ENCODE measurements at places on chromosomes 5 and 9.

- no peak for ATAC-seq
Measured at GRCh38 chr5:68445257-68446069, 229.9 kb downstream of the PIK3R1 start.

DNA sequence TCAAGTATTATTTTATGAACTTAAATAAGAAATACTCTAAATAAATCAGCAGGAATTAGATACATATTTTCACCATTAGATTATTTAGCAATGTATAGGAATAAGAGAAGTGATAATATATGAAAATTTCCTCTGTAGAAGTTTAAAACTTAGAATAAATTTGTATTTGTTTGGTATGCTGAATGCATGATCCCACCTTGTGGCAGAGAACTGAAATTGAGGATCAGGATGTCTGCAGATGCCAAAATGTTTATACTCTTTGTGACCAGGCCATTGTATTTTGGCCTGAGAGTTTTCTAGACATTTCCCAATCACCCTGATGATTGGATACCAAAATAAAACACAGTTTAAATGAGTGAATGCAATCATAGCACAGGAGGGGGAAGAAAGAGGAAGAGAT, 6.3 kb downstream of the TYRP1 start:
- ATAC-seq = no peak

DNA sequence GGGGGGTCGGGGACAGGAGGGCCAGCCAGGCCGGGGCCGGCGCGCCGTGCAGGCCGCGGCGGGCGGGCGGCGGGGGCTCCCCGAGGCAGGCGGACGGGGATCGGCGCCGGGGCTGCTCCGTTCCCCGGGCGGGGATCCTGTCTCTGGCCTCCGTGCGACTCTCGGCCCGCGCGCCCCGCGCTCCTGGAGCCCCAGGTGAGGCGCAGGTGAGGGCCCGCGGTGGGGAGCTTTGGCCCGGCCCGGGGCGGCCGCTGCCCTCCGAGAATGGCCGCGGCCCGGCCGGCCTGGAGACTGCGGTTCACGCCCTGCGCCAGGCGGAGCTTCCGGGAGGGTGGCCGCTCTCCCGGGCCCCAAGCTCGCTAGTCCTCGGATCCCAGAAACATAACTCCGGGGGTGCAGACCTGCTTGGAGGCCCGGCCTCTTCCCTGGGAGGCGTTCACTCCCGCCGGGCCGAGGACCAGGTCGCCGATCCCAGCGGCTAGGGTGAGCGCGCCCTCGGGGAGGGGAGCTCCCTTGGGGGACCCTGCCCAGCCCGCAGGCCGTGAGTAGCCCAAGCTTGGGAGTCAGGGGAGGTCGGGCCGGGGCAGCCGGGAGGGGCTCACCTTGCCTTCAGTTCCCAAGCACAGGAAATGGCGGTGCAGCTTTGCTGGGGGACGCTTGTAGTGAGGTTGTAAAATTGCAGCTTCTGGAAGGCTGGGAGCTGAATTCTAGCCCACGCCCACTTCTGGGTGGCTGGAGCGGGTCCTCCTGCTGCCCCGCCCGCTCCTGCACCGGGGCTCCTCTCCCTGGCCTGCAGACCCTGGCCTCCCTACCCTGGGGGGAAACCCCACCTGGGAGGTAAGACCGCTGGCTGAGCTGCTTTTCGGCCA, 723 bp downstream of the PPP1R26 start:
- peak; percentile 23 for ATAC-seq

DNA sequence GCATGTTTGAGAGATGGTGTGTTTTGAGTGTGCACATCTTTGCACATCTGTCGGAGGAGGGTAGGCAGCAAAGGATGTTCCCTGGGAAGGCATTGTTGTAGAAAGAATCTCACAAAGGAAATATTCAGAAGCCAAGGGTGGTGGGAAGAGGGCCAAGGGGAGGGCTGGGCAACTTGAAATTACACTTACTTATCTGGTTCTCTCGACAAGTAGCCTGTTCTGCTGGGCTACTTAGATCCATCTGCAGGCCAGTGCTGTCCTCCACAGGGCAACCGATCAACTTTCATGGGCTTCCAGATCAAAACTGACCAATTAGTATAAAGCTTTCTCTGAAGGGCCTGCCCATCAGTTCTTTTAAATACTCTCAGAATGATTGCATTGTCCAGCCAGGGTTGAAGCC, 495.2 kb downstream of the GADD45G start:
- no peak for ATAC-seq

GRCh38 chr9:113326230-113326629, 13.8 kb downstream of the WDR31 start:
- no peak for ATAC-seq

- no peak for ATAC-seq
Measured at GRCh38 chr9:95584176-95584575, 67.4 kb upstream of the PTCH1 start.

- ATAC-seq = no peak
Measured at GRCh38 chr9:91902475-91903125, 47.4 kb downstream of the ROR2 start.

DNA sequence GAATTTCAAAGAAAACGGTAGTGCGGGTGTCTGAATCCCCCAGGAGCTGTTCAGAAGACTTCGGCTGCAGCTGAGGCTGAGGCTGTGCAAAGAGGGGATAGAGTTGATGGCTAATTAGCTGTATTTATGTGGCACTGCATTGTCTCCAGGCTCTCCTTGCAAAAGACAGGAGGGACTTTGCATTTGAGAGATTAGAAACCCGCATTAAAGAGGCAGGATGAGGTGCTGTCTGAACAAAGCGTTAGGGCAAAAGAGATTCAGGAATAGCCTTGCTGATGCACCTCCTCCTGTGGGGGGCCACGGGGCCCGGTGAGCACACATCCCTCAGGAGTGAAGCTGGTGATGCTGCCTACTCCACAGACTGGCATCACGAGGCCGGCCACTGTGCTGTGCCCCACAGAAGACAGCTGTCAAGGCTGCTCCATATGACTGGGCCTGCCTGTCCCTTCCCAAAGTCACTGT, 343.6 kb upstream of the DAP start:
- no peak for ATAC-seq

DNA sequence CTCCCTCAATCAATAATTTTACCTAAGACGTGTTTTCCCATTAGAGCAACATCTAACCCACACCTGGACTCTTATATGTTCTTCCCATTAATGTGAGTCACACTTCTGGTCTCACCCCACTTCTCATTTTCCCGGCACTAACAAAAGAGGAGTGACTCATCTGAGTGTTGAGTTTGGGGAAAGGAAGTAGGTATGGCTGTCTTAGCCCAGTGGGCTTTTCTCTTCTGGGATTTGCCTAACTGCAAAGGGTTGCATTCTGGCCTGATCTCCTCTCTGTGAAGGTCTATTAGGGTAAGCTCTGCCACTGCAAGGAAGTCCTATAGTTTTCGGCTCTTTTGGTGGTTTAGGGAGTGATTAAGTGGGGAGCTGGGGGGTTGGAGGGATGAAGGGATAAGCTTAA, 195.6 kb downstream of the KIAA0825 start:
- ATAC-seq = no peak

GRCh38 chr5:80125962-80126480, 90.9 kb downstream of the THBS4 start:
- peak; percentile 94 for ATAC-seq

GRCh38 chr9:102044133-102044532, 305.7 kb upstream of the GRIN3A start:
- ATAC-seq = no peak

DNA sequence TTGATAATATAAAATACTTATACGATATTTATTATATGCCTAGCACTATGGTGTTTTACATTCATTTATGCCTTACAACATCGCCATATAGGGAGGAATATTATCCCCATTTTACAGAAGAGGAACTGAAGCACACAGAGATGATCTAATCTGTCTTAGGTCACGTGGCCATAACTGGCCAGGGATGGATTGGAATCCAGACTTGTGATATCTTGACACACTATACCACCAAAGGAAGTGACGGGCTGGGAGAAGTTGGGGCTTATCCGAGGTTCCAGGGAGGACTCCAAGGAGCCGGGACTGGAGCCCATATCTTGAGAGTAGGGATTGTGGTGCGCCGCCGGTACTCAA, 129.8 kb downstream of the TMEM174 start:
- no peak for ATAC-seq

GRCh38 chr5:52607227-52607824, 180.4 kb upstream of the ITGA1 start:
- ATAC-seq = no peak

GRCh38 chr5:128750155-128750554, 212.1 kb upstream of the FBN2 start:
- ATAC-seq = no peak

DNA sequence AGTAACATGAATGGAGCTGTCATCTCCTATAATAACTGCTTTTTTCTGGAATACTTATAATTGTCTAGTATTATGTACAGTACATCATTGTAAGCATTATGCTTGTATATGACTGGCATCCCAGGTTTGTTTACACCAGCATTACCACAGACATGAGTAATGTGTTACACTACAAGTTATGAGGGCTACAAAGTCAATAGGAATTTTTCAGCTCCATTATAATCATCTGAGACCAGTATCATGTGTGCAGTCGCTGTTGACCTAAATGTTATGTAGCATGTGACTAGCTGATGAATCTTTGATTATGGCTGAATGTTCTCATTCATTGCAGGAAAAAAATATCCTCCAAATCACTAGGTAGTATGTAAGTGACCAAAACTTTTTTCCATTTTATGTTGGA, 2.2 kb downstream of the ZCCHC9 start:
- no peak for ATAC-seq

- ATAC-seq = no peak
Measured at GRCh38 chr9:33992632-33993031, 56.1 kb downstream of the UBAP2 start.

DNA sequence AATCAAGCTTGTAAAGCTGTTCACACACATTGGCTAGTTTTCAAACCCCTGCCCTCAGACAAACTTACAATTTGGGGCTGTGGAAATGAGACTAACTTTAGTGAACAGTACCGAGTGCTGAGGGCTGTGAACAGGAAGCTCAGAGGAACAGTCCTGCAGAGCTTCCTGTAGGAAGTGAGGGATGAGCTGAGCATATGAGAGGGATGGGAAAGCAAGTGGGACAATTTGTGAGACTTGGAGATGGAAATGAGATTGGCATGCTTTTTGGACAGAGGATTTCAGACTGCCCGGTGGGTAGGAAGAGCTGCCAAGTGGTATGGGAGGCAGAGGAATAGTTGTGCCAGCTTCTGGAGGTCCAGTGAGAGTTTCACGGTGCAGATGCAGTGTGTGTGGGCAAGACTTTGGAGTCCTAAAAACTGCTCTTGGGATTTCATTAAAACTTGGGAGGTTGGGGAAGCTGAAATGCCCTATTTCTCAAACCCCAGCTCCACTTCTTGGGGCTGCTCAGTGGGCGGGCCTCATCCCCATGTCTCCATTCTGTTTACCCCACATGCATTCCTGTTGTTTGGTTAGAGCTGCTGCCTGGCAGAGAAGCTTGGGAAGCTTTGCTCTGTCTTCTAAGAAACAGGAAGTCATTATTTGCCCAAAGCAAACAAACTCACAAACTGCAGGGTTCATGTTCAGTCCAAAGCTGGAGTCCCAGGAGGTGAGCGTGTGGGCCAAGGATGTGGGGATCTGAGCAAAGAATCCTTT, 267.5 kb downstream of the ZSWIM6 start:
- no peak for ATAC-seq

DNA sequence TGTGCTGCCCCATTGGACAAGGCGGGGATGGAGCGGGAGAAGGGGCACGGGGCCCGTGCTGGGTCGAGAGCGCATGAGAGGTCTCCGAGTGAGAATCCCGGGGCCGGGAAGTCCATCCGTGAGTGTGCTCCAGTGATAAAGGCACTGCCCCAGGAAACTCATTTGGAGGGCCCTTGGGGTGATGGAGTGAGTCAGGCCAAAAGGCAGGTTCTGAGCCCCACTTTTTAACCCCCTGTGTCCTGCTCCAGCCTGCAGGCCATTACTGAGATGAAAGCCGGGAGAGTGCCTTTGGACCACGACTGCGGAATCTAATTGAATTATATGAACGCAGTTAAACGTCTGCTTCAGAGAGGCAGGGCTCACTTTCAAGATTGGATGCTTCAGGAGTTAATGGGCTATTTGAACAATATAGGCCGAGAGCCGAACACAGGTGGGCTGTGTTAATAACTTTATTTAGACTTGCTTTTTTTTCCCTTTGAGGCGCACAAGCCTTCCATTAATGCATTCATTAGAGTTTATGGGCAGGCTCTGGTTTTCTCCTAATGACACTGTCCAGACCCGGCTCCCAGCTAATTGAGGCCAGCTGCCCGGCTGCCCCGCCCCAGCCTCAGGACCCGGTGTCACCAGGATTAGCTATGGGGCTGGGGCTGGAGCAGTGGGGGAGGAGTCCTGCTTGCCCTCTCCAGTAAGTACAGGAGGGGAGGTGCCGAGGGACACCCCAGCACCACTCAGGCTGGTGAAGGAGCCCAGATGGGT, 79.1 kb upstream of the LMX1B start:
- ATAC-seq = no peak

DNA sequence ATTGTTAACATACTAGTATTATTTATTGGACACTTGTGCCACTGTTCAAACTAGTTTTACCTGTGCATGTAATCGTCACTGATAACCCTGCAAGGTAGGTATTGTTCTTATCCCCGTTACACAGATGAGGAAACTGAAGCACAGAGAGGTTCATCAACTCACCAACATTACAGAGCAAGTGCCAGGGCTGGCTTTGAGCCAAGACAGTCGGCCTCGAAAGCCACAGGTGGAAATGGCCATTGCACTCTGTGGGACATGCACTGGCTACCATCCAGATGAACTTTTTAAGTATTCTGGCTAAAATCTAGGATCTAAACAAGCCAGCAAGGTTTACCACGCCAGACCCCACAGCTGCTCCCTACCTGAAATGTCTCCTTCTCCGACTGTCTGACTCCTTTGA, 57.9 kb downstream of the TEX10 start:
- no peak for ATAC-seq

GRCh38 chr9:129757045-129757444, 4.2 kb upstream of the PTGES start:
- no peak for ATAC-seq

GRCh38 chr9:81077572-81077971, 611.8 kb downstream of the TLE1 start:
- ATAC-seq = no peak

DNA sequence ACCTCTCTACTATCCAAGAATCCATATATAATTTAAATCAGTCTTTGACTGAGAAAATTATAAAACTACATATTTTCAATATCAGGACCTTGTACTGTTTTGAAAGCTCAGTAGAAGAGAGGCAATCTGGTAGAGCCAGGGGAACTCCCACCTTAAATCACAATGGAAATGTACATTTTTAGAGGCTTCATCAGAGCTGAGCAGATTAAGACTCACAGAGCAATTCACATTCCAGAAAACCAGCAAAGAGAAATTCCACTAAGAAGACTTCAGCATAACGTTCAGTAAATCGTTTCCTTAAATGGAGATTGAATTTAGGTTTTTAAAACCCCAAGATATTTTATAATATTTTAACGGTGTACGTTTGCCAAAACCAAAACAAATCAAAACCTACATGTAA, 227.8 kb upstream of the TRPM3 start:
- no peak for ATAC-seq

GRCh38 chr5:2901511-2901910, 150.0 kb upstream of the IRX2 start:
- no peak for ATAC-seq

GRCh38 chr9:70979966-70980365, 141.5 kb downstream of the TRPM3 start:
- ATAC-seq = no peak

GRCh38 chr9:14313951-14314423, at the start of gene NFIB:
Gene NFIB (minus strand): TSS chr9:14314141. CDS start chr9:14313511, 630 bp downstream.
- ATAC-seq = no peak

Data from activated CD4-positive, CD25-positive, alpha-beta regulatory T cell treated with anti-CD3 and anti-CD28 coated beads, Interleukin-2, amount 50 U/mL, for 24 hours (primary cell).